MV-4-11 (cell line): ENCODE measurements at places on chromosomes 2 and 18.

GRCh38 chr2:222057347-222058073, 241.3 kb downstream of the PAX3 start:
- DNase-seq, result peak; percentile 8

- DNase-seq, result peak; percentile 54
Measured at GRCh38 chr2:24515831-24516230, 24.8 kb downstream of the NCOA1 start.

DNA sequence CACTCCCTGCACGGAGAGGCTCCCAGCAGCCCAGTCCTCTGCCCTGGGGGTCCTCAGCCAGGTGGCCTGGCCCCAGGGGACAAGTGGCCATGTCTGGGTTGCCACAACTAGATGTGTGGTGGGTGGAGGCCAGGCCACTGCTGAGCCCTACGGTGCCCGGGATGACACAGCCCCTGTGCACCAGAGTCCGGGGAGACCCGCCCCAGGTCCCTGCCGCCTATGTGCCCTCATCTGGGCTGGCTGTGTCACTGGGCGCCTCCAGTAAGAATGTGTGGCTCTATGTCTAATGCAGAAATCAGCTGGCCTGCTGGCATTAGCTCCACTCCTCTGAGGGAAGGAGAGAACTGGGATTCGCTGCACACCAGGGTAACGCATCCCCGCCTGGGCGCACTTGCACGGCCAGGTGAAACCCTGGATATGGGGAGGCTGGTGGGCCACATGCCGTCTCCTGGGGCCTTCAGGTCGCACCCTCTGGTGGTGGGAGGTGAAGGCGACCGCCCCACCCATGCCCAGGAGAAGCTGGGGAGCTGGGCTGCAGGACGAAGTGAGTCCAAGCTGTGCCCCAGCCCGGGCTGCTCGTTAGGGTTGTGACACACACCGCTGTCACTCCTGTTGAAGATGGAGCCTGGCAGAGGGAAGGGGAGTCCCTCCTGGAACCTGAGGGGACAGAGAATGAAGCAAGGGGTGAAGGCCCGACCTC, 136.1 kb downstream of the PTGR3 start:
- DNase-seq, result no peak

- DNase-seq, result no peak
Measured at GRCh38 chr18:74368901-74369705, 53.5 kb downstream of the C18orf63 start.
